Right atrium auricular region (tissue), 2 donors: ENCODE measurements at places on chromosomes 12 and 14.

- H3K36me3 ChIP-seq, result no peaks in the 10 kb centered on the region
- no peak overlapping the region for H3K4me3 ChIP-seq
- peaks cover 5% of the 10 kb centered on the region for H3K4me1 ChIP-seq
- no peak overlapping the region for H3K27ac ChIP-seq
Observed at GRCh38 chr12:89682284-89682683, 26.4 kb downstream of the ATP2B1 start.

- no peaks in the 10 kb centered on the region for H3K4me1 ChIP-seq
- H3K27me3 ChIP-seq, result no peaks in the 10 kb centered on the region
- H3K4me3 ChIP-seq, result no peak overlapping the region
Observed at GRCh38 chr12:54195080-54195736, 6.4 kb upstream of the SMUG1 start.

GRCh38 chr14:85191986-85192385 is 338.0 kb upstream of the FLRT2 start:
- no peak overlapping the region for H3K4me3 ChIP-seq
- no peaks in the 10 kb centered on the region for H3K27me3 ChIP-seq
- no peak overlapping the region for H3K27ac ChIP-seq
- H3K36me3 ChIP-seq, result no peaks in the 10 kb centered on the region
- no peak for DNase-seq

GRCh38 chr12:109112720-109113465 is 3.5 kb upstream of the ACACB start:
- DNase-seq, result no peak
- H3K4me3 ChIP-seq, result no peak overlapping the region
- H3K27ac ChIP-seq, result peak overlapping the region; percentile 94
- peaks cover 73% of the 10 kb centered on the region for H3K4me1 ChIP-seq
- H3K27me3 ChIP-seq, result no peaks in the 10 kb centered on the region

DNA sequence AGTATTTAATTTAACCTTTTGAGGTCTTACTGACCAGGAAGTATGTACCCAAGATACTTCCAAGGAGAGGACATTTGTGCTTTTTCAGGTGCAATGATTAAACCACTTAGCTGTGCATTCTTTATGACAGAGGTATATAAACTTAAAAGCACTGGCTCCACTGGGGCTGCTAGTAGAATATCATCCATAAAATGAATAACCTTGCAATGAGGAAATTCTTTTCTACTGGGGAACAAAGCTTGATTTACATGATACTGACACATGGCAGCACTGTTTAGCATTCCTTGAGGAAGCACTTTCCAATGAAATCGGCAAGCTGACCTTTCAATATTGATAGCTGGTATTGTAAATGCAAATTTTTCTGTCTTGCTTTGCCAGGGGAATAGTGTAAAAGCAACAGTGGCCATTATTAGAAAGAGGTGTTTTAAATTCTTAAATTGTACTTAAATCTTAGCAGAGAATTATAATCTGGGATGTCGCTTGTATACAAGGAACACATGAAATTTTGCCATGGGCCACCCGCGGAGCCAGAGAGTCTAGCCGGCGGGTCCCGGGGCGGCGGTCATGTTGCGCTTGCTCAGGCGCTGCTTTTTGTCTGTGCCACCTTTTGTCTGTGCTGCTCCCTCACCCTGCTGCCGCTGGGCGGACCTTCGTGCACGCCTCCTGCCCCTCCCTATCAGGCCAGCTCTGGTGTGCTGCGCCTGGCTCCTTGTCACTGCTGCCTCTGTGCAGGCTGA is 20.9 kb upstream of the BLTP3B start:
- H3K27ac ChIP-seq, result no peak overlapping the region
- H3K4me1 ChIP-seq, result peaks cover 12% of the 10 kb centered on the region
- peak overlapping the region; percentile 22 for H3K4me3 ChIP-seq
- no peaks in the 10 kb centered on the region for H3K27me3 ChIP-seq
- DNase-seq, result peak; percentile 76
- no peaks in the 10 kb centered on the region for H3K36me3 ChIP-seq

DNA sequence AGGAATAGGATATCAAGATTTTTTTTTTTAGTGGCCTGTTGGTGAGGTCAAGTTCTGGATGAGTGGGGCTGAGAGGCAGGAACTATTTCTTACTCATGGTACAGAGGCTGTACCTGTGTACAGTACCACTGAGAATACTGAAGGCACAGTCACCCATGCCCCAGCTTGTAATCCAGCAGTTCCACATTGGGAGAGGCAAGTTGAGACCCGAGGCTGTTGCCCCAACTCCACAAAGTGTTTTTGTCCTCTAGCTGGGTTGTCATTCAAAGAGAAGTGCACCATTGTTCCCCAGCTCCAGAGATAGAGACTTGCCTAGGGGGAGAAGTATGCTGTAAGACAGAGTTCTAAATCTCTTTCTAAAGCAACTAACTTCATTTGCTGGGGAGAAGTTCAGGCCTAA is 38.7 kb downstream of the ARID2 start:
- H3K27me3 ChIP-seq, result no peaks in the 10 kb centered on the region
- no peak overlapping the region for H3K4me3 ChIP-seq
- H3K36me3 ChIP-seq, result no peaks in the 10 kb centered on the region
- no peak overlapping the region for H3K27ac ChIP-seq
- no peaks in the 10 kb centered on the region for H3K4me1 ChIP-seq

- DNase-seq, result no peak
- no peaks in the 10 kb centered on the region for H3K36me3 ChIP-seq
- no peak overlapping the region for H3K27ac ChIP-seq
- H3K27me3 ChIP-seq, result no peaks in the 10 kb centered on the region
- H3K4me1 ChIP-seq, result no peaks in the 10 kb centered on the region
Observed at GRCh38 chr14:71662291-71662790, 269.9 kb upstream of the RGS6 start.

- H3K27ac ChIP-seq, result no peak overlapping the region
- no peaks in the 10 kb centered on the region for H3K36me3 ChIP-seq
- no peak for DNase-seq
- no peak overlapping the region for H3K4me3 ChIP-seq
- H3K27me3 ChIP-seq, result no peaks in the 10 kb centered on the region
Observed at GRCh38 chr12:25825446-25825845, 133.0 kb upstream of the RASSF8 start.

- no peaks in the 10 kb centered on the region for H3K27me3 ChIP-seq
- DNase-seq, result no peak
- H3K4me1 ChIP-seq, result peaks cover 15% of the 10 kb centered on the region
- no peak overlapping the region for H3K27ac ChIP-seq
- no peaks in the 10 kb centered on the region for H3K36me3 ChIP-seq
Observed at GRCh38 chr14:20794644-20795369, 7.8 kb downstream of the RNASE1 start.

DNA sequence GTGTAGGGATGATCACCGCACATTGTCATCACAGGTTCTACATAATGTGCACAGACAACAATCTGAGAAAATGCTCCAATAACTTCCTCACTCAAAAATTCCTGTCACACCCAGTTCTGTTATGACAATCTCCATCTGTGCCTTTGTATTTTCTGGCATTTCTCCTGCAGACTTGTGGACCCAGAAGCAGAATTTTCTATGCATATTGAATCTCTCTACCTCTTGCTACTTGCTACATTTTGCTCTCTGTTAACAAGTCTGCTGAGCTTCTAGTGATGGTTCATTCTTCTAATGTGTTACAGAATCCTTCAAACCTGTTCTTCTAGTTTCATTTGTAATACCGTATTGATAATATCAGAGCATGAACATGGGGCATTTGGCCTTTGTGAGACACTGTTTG is 127.8 kb upstream of the PTPRQ start:
- no peaks in the 10 kb centered on the region for H3K27me3 ChIP-seq
- H3K4me1 ChIP-seq, result no peaks in the 10 kb centered on the region
- no peaks in the 10 kb centered on the region for H3K36me3 ChIP-seq
- H3K27ac ChIP-seq, result no peak overlapping the region
- no peak overlapping the region for H3K4me3 ChIP-seq

DNA sequence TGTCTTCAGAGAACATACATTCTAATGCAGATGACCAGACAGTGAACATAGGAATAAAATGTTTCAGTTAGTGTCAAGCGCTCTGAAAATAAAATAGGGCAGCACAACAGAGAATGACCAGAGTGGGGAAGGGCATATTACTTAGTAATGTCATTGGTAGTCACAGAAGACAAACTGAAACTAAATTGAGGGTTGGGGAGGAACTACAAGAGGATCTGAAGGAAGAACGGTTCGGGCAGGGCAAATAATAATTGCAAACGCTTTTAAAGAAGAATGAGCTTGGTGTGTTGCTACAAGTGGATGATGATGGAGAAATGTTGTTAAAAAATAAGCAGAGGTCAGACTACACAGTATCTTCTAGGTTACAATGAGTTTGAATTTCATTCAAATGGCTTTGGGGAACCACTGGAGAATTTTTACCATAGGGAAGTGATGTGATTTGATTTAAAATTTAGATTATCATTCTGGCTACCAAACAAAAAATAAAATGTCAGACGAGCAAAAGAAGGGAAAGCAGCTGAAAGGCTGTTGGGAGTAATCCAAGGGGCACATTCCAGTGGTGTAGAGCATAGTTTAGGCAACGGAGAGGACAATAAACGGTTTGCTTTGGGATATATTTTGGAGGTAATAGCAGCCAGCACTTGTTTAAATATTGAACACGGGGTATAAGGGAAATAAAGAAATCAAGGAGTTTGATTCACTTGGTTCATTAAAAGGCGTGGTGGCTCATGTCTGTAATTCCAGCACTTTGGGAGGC is 56.3 kb upstream of the SLC6A13 start:
- no peak overlapping the region for H3K27ac ChIP-seq
- no peak overlapping the region for H3K4me3 ChIP-seq
- peaks cover 95% of the 10 kb centered on the region for H3K36me3 ChIP-seq

GRCh38 chr14:42045383-42045782 is 438.7 kb downstream of the LRFN5 start:
- DNase-seq, result no peak
- no peak overlapping the region for H3K27ac ChIP-seq
- no peaks in the 10 kb centered on the region for H3K27me3 ChIP-seq
- no peaks in the 10 kb centered on the region for H3K4me1 ChIP-seq

- H3K4me3 ChIP-seq, result no peak overlapping the region
- no peak overlapping the region for H3K27ac ChIP-seq
- H3K4me1 ChIP-seq, result peaks cover 27% of the 10 kb centered on the region
- no peaks in the 10 kb centered on the region for H3K36me3 ChIP-seq
Observed at GRCh38 chr12:49689237-49689636, 18.0 kb downstream of the FMNL3 start.

DNA sequence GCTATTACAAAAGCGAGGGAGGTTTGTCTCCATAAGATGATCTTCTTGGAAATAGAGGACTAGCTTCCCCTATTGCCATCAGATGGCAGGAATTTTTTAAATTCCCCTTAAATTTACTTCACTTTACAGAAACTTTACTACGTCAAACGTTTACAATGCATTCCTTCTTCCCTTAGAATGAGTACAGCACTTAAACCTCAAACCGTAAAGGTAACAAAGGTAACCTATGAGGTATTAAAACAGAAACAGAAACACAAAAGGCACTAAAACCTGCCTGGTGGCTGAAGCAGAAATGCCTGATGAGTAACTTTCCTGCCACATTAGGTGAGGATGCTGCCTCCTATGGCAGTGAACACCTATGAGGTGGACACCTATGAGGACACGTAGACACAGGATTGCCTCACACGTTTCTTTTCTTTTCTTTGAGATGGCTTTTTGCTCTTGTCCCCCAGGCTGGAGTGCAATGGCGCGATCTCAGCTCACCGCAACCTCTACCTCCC is 25.0 kb downstream of the DIO2 start:
- H3K36me3 ChIP-seq, result no peaks in the 10 kb centered on the region
- H3K4me3 ChIP-seq, result no peak overlapping the region
- DNase-seq, result no peak
- H3K27me3 ChIP-seq, result no peaks in the 10 kb centered on the region
- H3K4me1 ChIP-seq, result no peaks in the 10 kb centered on the region
- H3K27ac ChIP-seq, result no peak overlapping the region

DNA sequence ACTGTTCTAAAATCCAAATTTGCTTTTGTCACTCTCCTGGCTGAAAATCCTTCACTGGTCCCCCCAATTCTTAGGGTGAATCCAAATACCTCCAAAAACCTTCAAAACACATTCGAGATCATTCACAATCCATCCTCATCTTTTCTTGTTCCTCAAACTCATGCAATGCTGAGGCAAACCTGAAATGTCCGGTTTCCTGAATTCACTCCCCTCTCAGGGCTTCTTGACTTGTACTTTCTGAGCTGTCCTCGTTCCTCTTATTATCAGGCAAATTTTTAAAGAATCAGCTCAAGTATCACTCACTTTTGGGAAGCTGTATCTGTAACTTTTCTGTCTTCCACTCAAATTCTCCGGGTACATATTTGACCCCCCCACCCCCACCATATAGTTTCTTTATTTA is 84.9 kb upstream of the DUSP6 start:
- no peak for DNase-seq
- no peaks in the 10 kb centered on the region for H3K4me1 ChIP-seq
- no peak overlapping the region for H3K27ac ChIP-seq
- no peaks in the 10 kb centered on the region for H3K36me3 ChIP-seq
- H3K4me3 ChIP-seq, result no peak overlapping the region

DNA sequence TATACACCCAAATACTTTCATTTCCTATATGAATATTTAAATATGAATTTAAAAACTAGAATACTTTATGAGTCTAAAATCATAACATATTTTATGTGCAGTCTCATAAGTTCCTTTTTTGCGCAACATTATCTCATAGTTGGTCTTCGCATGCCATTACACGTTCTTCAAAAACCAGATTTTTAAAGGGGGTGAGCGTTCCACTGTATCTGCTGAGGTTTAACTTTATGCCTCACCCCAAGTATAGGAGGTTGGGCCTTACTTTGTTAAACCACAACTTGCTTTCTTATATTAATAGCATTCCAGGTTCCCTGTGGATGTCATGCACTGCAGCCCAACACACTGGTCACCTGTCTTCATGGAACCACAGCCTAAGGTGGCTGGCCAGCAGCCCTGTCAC is 118.6 kb downstream of the APAF1 start:
- H3K36me3 ChIP-seq, result no peaks in the 10 kb centered on the region
- no peak for DNase-seq
- no peaks in the 10 kb centered on the region for H3K4me1 ChIP-seq
- H3K4me3 ChIP-seq, result no peak overlapping the region
- H3K27ac ChIP-seq, result no peak overlapping the region

- H3K4me3 ChIP-seq, result no peak overlapping the region
- H3K36me3 ChIP-seq, result peaks cover 19% of the 10 kb centered on the region
- no peaks in the 10 kb centered on the region for H3K27me3 ChIP-seq
Observed at GRCh38 chr12:4526923-4527546, 11.7 kb upstream of the RAD51AP1 start.

DNA sequence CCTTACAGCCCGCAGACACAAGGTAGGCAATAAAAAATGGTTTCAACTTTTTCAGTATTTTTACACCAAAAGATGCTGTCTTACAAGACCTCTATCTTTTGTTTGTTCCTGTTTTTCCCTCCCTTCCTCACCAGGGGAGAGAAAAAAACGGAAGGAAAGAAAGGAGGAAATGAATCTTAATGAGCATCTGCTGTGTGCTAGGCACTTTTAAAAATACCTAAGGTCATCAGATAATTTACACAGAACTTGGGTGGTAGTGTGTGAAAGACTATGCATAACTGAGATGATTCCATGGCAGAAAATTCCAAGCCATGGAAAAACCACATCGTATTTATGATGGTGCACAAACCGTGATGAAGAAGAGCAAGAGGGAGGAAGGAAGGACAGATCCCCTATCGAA is 121.2 kb downstream of the DIP2B start:
- DNase-seq, result no peak
- H3K36me3 ChIP-seq, result peaks cover 7% of the 10 kb centered on the region
- no peaks in the 10 kb centered on the region for H3K27me3 ChIP-seq
- no peak overlapping the region for H3K4me3 ChIP-seq
- H3K4me1 ChIP-seq, result peaks cover 15% of the 10 kb centered on the region
